ENCODE measurements at places on chromosomes 6 and 20. TPM values are rescaled to one million over a fixed set of nuclear protein-coding genes. Genes with fewer than 3 reads are reported as not detected.

DNA sequence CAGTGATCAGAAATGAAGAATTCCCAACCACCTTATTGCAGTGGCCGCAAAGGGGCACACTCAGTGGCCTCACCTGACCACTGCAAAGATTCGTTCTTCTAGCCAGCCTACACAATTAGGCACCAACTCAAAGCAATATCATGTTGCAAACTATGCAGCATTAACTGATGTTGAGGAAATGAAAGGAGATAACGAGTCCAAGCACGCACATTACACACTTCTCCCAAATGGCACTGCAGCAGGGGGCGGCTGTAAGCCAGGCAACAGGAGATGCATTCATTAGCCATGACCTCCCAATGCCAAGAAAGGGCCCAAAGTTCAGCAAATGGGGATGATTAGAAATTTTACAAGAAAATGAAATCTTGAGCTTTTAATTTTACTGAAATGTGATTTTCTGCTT, 39.3 kb downstream of the ATXN1 start:
- peaks cover 81% of the 10 kb centered on the region for H3K4me1 ChIP-seq
- H3K27ac ChIP-seq, result peak overlapping the region; percentile 73
- H3K36me3 ChIP-seq, result peaks cover 5% of the 10 kb centered on the region
- DNase-seq, result no peak

- H3K4me1 ChIP-seq, result peaks cover 58% of the 10 kb centered on the region
- no peak for DNase-seq
- H3K27me3 ChIP-seq, result no peaks in the 10 kb centered on the region
- H3K27ac ChIP-seq, result peak overlapping the region; percentile 87
- H3K36me3 ChIP-seq, result peaks cover 1% of the 10 kb centered on the region
Observed at GRCh38 chr6:45420083-45420908, 42.6 kb upstream of the SUPT3H start.

DNA sequence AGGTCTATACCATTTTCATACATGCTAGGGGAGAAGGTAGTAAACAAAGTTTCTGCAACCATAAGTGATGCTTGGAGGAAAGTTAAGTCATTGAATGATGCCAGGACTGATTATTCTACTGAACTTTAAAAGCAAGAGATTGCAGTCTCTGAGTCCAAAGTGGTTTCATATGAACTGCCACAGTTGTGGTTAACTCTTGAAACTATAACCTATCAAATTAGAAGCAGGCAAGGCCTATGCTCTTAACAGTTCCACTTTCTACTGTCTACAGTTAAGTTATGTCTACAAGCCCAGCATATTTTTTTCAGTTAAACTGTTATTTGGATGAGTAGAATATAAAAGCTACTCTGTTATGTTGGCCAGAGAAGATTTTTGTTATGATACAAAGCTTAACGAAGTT, 326.5 kb upstream of the RUNX2 start:
- peaks cover 4% of the 10 kb centered on the region for H3K4me1 ChIP-seq
- H3K27me3 ChIP-seq, result no peaks in the 10 kb centered on the region
- H3K36me3 ChIP-seq, result peaks cover 6% of the 10 kb centered on the region
- H3K4me3 ChIP-seq, result no peak overlapping the region
- no peak overlapping the region for H3K27ac ChIP-seq
- DNase-seq, result no peak

DNA sequence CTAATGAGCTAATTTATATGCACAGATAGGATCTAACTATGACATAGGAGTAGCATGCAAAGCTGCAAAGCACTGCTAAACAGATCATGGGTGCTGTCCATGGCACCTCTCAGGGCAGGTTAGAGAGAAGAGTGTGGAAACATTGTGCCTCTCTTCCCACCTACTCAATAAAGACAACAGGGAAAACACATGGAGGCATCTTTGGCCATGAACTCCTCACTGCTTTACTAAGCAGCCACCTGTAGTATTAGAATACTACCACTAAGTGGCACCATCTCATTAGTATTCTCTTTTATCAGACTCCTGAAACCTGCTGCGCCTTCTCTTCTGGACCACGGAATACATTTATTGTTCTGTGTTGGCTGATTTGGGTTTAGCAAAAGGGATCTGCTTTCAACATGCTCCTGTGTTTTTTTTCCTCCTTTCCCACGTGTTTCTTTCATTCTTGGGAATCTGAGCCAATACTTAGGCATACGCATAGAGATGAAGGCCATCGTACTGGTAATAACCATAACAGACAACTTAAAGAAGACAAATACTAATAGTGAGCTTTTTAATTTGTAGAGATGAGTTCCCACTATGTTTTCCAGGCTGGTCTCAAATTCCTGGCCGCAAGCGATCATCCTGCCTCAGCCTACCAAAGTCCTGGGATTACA, 9.4 kb upstream of the HDDC2 start:
- H3K36me3 ChIP-seq, result no peaks in the 10 kb centered on the region
- no peak overlapping the region for H3K4me3 ChIP-seq
- no peak for DNase-seq
- H3K27me3 ChIP-seq, result no peaks in the 10 kb centered on the region
- H3K27ac ChIP-seq, result no peak overlapping the region
- H3K4me1 ChIP-seq, result peaks cover 29% of the 10 kb centered on the region

PERP gene
- total RNA-seq, result 26.0 TPM

DNA sequence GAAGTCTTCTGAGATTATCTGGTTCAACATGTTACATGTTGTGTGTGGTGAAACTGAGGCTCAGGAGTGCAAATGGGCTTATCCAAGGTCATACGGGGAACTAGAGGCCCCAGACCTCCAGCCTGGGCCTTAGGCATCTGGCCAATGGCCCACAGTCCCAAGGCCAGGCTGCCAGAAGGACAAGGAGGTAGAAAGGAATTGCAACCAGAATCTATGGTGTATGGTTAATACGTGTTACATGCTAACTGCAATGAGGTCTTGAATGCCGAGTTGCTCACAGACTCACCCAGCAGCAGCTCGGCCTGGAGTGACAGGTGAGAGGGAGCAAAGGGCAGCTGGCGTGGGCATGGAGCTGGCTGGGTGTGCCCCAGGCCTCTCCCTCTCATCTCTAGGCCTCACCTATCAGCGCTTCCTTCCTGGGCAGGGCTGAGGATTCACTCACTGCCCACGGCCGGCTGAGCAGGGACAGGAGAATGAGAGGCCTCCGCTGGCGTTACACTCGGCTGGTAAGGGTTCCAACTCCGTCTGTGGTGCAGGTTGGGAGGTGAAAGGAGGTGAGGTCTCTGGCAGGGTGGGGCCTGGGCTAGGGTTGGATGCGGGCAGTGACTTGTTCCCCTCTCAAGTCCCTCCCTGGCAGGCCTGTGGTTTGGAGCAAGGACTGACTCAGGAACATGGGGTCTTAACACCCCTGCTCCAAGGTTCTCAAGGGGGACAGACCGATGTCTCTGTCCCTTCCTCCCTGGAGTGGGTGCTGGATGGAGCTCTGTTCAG, at the start of gene TLDC2:
TSS of gene TLDC2 (plus strand) at position 437 of the 771 bp plus-strand sequence. CDS start at position 474, 37 bp downstream.
- peaks cover 8% of the 10 kb centered on the region for H3K27me3 ChIP-seq
- H3K4me3 ChIP-seq, result no peak within 1 kb of the TSS
- no peak within 1 kb of the TSS for H3K27ac ChIP-seq
- H3K4me1 ChIP-seq, result peaks cover 3% of the 10 kb centered on the region
- no peak for DNase-seq
- no peaks in the 10 kb centered on the region for H3K36me3 ChIP-seq

- H3K4me1 ChIP-seq, result no peaks in the 10 kb centered on the region
- H3K27me3 ChIP-seq, result peaks cover 21% of the 10 kb centered on the region
- H3K27ac ChIP-seq, result no peak overlapping the region
Observed at GRCh38 chr6:135135835-135136234, 45.3 kb upstream of the MYB start.

DNA sequence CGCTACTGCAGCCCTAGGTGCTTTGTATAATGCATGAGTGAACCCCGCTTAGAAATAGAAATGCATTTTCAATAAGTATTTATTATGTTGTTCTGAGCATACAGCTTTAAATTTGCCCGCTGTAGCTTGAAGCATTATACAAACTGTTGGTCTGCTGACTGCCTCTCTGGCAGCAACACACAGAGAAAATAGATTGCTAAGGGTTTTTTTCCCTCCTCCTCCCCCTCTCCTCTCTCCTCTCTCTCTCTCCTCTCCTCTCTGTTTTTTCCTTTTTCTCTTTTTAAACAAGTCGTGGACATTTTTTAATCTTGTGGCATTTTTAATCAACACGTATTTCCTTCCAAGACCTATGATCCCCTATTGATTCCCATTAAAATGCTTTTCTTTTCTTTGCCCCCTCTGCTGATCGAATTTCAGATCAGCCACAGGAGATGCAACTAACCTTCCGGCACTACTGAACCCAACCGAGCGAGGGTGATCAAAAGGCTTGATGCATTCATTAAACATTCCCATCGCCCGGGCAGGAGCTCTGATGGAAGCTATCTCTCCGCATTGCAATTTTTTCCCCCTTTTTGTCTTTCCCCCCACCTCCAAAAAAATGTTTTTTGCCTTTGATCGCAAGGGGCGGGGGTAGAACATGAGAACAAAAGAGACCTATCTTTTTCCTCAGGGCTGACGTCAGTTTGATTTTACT, 90.7 kb upstream of the ARID1B start:
- peak overlapping the region; percentile 99 for H3K27ac ChIP-seq
- no peak for DNase-seq
- H3K36me3 ChIP-seq, result no peaks in the 10 kb centered on the region
- H3K4me3 ChIP-seq, result peak overlapping the region; percentile 96
- no peaks in the 10 kb centered on the region for H3K27me3 ChIP-seq
- H3K4me1 ChIP-seq, result peaks cover 19% of the 10 kb centered on the region

HEBP2 gene
- 33.9 TPM for total RNA-seq

GRCh38 chr6:28248916-28249315, 3.2 kb downstream of the ZKSCAN4 start:
- H3K27me3 ChIP-seq, result no peaks in the 10 kb centered on the region
- no peak overlapping the region for H3K27ac ChIP-seq
- peaks cover 37% of the 10 kb centered on the region for H3K36me3 ChIP-seq
